ENCODE measurements at places on chromosomes 7 and 10.

DNA sequence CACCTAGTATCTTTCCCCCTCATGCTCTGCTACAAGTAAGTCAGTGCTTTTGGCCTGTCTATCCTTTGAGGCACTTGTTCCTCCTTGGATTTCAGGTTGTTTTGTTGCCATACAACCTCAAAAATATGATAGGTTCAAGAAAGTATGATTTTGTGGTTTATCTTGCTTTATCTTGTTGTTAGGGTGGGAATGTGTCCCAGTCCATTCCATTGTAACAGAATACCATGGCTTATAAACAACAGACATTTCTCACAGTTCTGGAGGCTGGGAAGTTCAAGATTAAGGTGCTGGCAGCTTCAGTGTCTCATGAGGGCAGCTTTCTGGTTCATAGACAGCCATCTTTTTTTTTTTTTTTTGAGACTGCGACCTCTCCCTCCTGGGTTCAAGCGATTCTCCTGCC, 72.1 kb downstream of the TMEM270 start:
- DNase-seq: no peak

DNA sequence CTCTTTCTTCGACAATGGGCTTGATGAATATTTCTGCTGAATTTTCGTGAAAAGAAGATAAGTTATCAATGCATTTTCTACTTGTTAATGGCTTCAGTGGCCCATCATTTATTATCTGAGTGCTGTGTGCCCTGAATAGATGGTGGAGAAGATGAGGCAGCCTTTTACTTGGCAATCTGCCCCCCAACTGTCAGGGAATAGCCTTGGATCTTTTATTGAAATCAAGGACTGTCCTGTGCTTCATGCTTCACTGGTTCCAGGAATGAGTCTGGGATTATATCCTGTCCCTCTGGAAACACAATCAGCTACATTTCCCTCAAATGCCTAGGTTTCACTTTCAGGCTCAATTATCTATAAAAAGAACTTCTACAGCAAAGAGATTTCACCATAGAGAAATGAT, 75.9 kb upstream of the NXPH1 start:
- no peak for DNase-seq

- peak; percentile 30 for DNase-seq
Measured at GRCh38 chr10:110360857-110361474, 56.2 kb upstream of the SMNDC1 start.

DNA sequence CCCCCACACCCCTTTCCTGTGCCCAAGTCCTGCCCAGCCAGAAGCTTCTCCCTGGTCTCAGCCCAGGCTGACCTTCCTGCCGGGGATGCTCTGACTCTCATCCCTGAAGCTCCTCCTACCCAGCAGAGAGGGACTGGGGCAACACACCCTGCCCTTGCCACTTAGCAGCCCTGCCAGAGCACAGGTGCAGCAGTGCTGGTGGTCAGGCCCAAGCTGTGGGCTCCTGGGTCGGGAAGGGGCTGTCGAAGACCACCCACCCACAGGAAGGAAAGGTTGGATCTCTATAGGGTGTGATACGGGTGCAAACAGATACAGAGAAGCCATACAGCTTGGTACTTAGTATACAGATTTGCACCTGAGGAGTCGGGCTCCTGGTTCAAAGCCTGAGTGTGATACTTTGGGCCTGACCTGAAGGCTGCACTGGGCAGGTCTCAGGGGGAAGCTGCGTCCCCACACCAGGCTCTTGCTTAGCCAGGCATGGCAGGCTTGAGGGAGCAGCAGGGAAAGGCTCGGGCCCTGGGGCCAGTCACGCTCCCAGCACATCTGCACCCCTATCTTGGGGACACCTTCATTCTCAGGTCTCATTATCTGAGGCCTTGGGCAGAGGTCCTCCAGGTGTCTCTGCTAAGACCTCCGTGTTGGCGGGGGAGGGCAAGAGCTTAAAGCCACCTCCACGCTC, 47.3 kb downstream of the TCERG1L start:
- no peak for DNase-seq

GRCh38 chr10:93054486-93054885, 6.1 kb upstream of the CYP26C1 start:
- no peak for DNase-seq

Data from ACHN (cell line).